Omental fat pad (tissue), 4 donors: ENCODE measurements at places on chromosomes 1 and 21. TPM values are rescaled to one million over a fixed set of nuclear protein-coding genes. Genes with fewer than 3 reads are reported as not detected.

PEAR1 gene
- total RNA-seq = 29.5 TPM

GRCh38 chr1:193342811-193343210, 156.4 kb upstream of the B3GALT2 start:
- DNase-seq = no peak

DNA sequence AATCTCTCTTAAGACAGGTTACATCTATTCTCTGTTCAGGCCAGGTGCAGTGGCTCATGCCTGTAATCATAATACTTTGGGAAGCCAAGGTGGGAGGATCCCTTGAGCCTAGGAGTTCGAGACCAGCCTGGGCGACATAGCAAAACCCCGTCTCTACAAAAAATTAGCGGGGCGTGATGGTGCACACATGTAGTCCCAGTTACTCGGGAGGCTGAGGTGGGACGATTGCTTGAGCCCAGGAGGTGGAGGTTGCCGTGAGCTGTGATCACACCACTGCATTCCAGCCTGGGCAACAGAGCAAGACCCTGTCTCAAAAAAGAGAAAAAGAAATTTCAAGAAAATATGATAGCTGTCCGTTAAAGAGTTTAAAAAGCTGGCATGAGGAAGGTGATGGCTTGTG, 43.0 kb downstream of the UBE4B start:
- DNase-seq = no peak

GRCh38 chr1:162284206-162284955, 92.3 kb downstream of the SPATA46 start:
- no peak for DNase-seq

DNA sequence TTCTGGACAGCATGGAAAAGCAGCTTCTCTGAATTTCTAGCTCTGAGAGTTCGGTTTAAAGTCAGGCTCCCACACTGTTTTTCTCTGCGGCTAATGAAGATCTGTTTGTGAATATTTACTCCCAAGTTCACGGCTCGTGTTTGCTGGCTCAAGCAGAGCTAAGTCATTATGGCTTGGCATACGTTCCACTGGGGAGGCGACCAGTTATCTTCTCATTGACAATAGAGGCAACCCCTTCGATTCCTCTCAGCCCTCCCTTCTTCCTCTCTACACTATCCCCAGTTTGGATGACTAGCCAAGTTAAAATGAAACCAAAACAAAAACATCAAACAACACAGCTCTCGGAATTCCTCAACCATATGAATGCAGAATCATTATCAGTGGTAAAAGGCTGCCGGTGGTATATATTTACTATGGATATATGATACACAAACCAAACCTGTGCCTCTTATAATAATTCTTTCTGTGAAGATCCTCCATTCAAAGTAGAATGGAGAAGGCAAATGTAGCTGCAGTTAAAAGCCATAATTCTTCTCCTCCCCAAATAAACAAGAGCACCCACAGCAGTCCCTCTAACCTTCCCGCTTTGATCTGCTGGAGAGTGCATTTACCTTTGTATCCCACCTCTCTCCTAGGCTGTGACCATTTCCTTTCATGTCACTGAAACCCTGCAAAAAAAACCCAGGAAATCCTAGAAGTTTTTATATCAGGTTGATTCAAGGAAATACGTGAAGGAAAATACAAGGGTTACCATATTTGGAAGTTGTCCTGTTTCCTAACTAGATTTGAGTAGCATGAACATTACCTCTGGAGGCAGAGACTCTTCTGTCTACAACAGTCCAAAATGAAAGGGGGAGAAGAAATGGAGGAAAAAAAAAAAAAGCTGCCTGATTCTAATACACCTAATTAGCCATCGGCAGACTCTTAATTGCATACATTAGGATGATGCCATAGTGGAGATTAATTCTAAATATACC, 108.3 kb upstream of the USH2A start:
- DNase-seq = no peak
